ENCODE measurements at places on chromosomes 16 and 17.

DNA sequence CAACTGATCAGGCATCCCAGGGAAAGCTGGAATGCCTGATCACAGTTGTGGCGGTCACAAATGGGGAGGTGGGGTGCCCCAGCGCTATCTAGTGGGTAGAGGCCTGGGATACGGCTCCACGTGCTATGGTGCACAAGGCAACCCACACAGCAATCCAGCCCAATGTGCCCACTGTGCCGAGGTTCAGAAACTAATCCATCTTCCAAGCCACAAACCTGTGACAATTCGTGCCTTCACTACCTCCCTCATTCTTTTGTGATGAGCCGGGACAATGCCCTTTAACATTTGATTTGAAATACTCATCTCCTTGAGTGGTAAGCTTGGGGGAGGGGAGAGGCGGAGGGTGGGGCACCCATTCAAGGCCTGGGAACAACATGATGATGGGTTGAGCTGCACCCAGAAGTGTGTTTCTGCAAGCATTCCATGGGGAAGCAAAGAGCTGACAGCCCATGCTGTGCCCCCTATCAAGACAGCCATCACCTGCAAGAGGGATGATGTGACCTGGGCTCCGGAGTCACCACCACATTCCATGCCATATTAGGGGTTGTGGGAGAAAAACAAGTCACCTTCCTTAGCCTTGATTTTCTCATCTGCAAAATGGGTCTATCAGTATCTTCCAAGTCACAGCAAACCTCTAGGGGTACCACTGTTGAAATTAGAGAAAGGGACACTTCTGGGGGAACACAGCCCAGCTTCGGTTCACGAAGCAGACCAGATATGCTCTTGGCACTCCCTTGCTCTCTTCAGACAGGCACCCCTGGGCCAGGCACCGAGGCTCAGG is 3.7 kb downstream of the ELOB start:
- H3K4me1 ChIP-seq, result peaks cover 16% of the 10 kb centered on the region
- H3K4me3 ChIP-seq, result no peak overlapping the region
- DNase-seq, result no peak
- H3K27ac ChIP-seq, result no peak overlapping the region
- H3K36me3 ChIP-seq, result peaks cover 42% of the 10 kb centered on the region

- H3K36me3 ChIP-seq, result no peaks in the 10 kb centered on the region
- no peak for DNase-seq
- H3K4me3 ChIP-seq, result no peak overlapping the region
- H3K4me1 ChIP-seq, result no peaks in the 10 kb centered on the region
Measured at GRCh38 chr16:26863931-26864330, 202.8 kb upstream of the C16orf82 start.

GRCh38 chr16:80804526-80805383 is at the start of gene CDYL2:
Gene CDYL2 (minus strand): TSS chr16:80804598. CDS start chr16:80804173, 425 bp downstream.
- peak; percentile 64 for DNase-seq
- H3K27me3 ChIP-seq, result no peaks in the 10 kb centered on the region
- peaks cover 3% of the 10 kb centered on the region for H3K4me1 ChIP-seq
- H3K36me3 ChIP-seq, result no peaks in the 10 kb centered on the region
- H3K4me3 ChIP-seq, result peak within 1 kb of the TSS; percentile 77

GRCh38 chr17:42866631-42867575 is 15.9 kb downstream of the AOC3 start:
- no peak overlapping the region for H3K27ac ChIP-seq
- DNase-seq, result no peak
- H3K36me3 ChIP-seq, result no peaks in the 10 kb centered on the region

- H3K4me1 ChIP-seq, result no peaks in the 10 kb centered on the region
- H3K27me3 ChIP-seq, result no peaks in the 10 kb centered on the region
Measured at GRCh38 chr16:80652441-80652840, 111.6 kb downstream of the DYNLRB2 start.

DNA sequence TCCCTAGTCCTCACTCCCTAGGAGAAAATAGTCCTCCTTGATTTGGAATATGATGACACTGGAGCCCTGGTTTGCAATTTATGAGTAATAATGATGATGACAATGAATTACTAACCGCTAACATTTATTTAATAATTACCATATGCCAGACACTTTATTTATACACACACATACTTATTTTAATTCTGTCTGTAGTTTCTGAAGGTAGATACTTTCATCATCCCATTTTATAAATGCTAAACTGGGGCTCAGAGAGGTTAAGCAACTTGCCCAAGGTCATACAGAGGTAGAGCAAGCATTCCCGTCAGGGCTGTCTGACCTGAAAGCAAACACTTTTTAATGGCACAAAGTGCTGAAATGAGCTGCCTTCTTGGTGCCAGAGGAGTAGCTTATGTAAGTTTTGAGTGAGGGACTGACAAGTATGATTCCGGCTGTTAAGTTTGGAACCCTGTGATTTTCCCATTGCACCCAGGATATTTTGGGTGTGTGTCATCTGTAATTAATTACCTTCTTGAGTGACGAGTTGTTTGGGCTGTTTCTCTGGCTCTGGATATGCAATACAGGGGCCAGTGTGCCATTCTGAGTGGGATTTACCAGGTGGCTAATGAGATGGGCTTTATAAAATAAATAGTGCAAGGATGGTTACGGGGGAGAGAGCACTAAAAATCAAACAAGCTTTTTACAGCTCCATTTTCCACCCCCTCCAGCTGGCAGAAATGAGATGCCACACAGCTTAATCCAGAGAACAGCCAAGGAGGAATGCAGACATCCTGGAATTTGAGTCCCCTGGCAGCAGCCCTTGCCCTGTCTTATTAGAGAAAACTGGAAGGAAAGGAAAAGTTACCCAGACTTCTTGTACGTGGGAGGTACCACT is 211.8 kb downstream of the SNX29 start:
- no peaks in the 10 kb centered on the region for H3K4me1 ChIP-seq
- H3K27ac ChIP-seq, result no peak overlapping the region
- H3K27me3 ChIP-seq, result no peaks in the 10 kb centered on the region
- DNase-seq, result no peak

GRCh38 chr16:74724820-74725549 is 24.3 kb upstream of the MLKL start:
- H3K27me3 ChIP-seq, result no peaks in the 10 kb centered on the region
- no peak overlapping the region for H3K4me3 ChIP-seq

- H3K27ac ChIP-seq, result no peak overlapping the region
- no peaks in the 10 kb centered on the region for H3K27me3 ChIP-seq
- DNase-seq, result peak; percentile 33
- H3K4me3 ChIP-seq, result no peak overlapping the region
Measured at GRCh38 chr17:19567216-19568015, 33.8 kb downstream of the SLC47A1 start.

DNA sequence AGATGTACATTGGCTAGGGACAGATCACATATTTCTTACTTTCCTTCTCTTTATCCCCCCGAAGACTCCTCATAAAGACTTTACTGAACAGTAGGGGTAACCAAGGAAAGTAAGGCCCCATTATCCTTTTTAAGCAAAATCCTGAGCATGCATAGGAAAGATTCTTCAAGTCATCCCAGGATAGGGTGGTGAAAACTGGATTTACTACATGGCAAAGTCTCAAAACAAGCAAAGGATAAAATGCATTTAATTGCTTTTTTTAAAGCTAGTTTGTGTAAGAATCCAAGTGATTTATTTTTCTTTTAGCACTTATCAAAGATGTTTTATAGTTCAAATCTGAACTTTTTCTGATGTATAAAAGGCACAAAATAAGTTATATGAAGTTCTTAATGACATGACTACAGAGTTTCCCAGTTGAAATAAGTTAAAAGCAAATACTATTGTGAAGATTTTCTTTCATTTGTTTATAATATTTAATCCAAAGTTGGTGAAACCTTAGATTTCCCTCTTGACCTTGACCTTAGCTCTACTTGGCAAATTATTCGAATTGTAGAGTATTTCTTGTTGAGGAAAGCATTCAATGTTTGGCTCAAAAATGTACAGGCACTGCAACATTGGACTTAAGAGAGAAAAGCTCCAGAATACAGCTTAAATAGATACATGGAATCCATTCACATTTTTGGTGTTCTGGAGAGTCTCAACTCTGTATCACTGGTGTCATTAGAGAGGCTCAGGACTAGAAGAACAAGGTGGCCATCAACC is 104.3 kb downstream of the ABCA8 start:
- H3K27ac ChIP-seq, result no peak overlapping the region
- no peak overlapping the region for H3K4me3 ChIP-seq
- H3K36me3 ChIP-seq, result no peaks in the 10 kb centered on the region

- no peak overlapping the region for H3K27ac ChIP-seq
- H3K4me3 ChIP-seq, result no peak overlapping the region
- no peaks in the 10 kb centered on the region for H3K27me3 ChIP-seq
Measured at GRCh38 chr17:8685381-8685780, 54.9 kb upstream of the MYH10 start.

DNA sequence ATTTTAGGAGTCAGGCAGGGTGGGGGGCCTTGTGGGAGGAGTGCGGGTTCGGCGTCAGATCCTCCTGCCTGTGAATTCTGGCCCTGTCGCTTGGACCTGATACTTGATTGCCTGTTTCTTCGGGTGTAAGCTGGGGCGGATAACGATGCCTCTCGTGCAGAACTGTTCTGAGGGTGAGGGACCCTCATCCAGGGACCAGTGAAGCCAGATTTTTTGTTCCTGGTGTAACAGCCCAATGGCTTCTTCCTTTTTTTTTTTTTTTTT is 1.3 kb downstream of the TBCD start:
- H3K4me3 ChIP-seq, result peak overlapping the region; percentile 99
- no peaks in the 10 kb centered on the region for H3K36me3 ChIP-seq
- peaks cover 12% of the 10 kb centered on the region for H3K4me1 ChIP-seq
- H3K27me3 ChIP-seq, result no peaks in the 10 kb centered on the region
- H3K27ac ChIP-seq, result no peak overlapping the region
- DNase-seq, result no peak

DNA sequence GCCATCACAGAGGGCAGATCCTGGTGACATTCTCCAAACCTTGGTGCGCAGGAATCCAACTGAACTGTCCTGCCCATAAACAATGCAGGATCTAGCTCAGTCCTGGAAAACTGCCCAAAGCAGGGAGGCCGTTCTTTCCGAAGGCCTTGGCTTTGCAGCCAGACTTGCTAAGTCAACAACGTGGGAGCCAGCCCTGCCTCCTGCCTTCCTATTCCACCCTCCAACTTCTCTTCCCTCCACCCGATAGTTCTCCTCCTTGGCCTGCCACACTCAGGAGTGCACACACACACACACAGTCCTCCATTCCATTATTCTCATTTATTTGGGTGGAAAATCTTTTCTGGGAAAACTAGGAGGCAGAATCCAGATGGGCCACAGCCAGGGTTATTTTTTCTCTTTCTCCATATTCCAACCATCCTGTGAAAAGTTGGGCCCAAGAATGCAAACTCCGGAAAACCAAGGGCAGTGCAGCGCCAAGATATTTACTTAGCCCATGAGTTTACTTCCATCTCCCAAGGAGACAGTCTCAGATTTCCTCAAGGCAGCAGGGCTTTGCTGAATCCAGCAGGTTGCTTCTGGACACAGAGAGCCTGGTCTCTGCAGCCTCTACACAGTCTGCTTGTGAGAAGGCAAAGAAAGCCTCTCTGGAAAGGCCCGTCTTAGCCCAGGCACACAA is 15.8 kb downstream of the COPRS start:
- H3K36me3 ChIP-seq, result no peaks in the 10 kb centered on the region
- H3K4me3 ChIP-seq, result peak overlapping the region; percentile 13
- DNase-seq, result peak; percentile 35
- no peaks in the 10 kb centered on the region for H3K27me3 ChIP-seq
- peaks cover 15% of the 10 kb centered on the region for H3K4me1 ChIP-seq

DNA sequence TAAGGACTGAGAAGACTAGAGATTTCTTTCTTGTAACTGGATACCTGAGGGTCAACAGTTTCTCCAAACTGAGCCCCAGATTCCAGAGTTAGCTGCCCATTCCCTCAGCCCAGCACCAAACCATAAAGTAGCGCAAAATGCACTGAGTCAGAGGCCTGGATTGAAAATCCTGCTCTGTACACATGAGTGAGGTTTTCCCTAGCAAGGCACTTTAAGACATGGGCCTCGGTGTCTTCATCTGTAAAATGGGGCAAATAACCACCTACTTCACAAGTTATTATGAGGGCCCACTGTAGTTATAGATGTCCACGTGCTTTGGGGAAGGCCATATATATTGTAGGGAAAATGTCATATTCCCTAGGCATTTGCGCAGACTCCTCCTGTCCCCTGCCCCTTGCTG is 10.3 kb upstream of the DLX4 start:
- no peak overlapping the region for H3K27ac ChIP-seq
- peaks cover under 1% of the 10 kb centered on the region for H3K27me3 ChIP-seq
- DNase-seq, result no peak
- peaks cover 2% of the 10 kb centered on the region for H3K4me1 ChIP-seq

GRCh38 chr17:41547921-41548843 is 20.1 kb upstream of the KRT19 start:
- peaks cover 19% of the 10 kb centered on the region for H3K4me1 ChIP-seq
- peak; percentile 62 for DNase-seq
- no peak overlapping the region for H3K27ac ChIP-seq
- H3K36me3 ChIP-seq, result no peaks in the 10 kb centered on the region
- no peak overlapping the region for H3K4me3 ChIP-seq

DNA sequence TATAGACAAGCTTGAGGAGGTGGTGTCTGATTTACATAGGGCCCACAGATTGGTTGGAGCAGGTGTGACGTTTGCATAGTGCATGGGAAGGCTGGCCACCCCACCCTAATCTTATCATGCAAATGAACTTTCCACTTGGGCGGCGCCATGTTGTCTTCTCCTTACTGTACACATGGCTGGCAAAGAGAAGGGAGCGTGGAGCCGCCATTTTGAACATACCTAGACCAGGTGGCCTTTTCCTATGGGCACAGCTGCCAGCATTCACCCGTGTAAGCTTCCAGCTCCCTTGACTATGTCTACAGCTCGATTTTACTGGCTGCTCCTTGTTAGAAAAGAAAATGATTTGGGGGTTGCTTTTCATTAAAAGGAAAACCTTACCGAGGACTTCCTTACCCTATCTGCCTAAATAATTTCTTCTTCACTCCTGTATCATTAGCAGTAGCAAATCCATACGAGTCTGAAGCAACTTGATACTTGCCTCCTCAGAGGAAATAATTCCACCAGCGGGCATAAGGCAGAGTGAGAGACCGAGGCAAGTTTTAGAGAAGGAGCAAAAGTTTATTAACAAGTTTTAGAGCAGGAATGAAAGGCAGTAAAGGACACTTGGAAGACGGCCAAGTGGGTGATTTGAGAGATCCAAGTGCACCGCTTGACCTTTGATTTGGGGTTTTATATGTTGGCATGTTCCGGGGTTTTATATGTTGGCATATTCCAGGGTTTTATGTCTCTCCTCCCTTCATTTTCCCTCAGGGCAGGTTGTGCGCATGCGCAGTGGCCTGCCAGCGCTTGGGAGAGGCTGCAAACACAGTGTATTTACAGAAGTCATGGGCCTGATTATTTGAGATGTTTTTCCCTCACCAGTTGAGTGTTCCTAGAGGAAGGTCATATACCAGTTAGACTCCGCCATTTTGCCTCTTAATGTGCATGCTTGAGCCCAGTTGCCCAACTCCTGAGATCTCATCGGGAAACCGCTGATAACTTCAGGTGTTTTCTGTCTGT is 65.7 kb downstream of the MARF1 start:
- peaks cover 12% of the 10 kb centered on the region for H3K4me1 ChIP-seq
- no peaks in the 10 kb centered on the region for H3K36me3 ChIP-seq
- no peaks in the 10 kb centered on the region for H3K27me3 ChIP-seq
- no peak overlapping the region for H3K4me3 ChIP-seq
- H3K27ac ChIP-seq, result no peak overlapping the region
- DNase-seq, result no peak
